ENCODE measurements at places on chromosomes 4 and X. TPM values are rescaled to one million over a fixed set of nuclear protein-coding genes. Genes with fewer than 3 reads are reported as not detected.

- H3K27me3 ChIP-seq = no peaks in the 10 kb centered on the region
- peak; percentile 92 for DNase-seq
- peak overlapping the region; percentile 81 for H3K27ac ChIP-seq
- H3K36me3 ChIP-seq = no peaks in the 10 kb centered on the region
These were observed 208.8 kb downstream of the OR13H1 start for GRCh38 chrX:131752493-131753198.

The TLR8 gene
- total RNA-seq = 2.9 TPM

The BRCC3 gene
- 15.3 TPM for total RNA-seq

The HELQ gene
- total RNA-seq = 21.8 TPM

The FAM241A gene
- 2.8 TPM for total RNA-seq

The F9 gene
- not detected for total RNA-seq

- DNase-seq = no peak
- H3K27me3 ChIP-seq = no peaks in the 10 kb centered on the region
- H3K4me1 ChIP-seq = peaks cover 68% of the 10 kb centered on the region
- H3K36me3 ChIP-seq = peaks cover 15% of the 10 kb centered on the region
- no peak overlapping the region for H3K4me3 ChIP-seq
These were observed 3.9 kb downstream of the CTBP1 start for GRCh38 chr4:1244978-1245471.

GRCh38 chrX:125544031-125544660 lies 224.5 kb downstream of the TEX13C start:
- H3K36me3 ChIP-seq = no peaks in the 10 kb centered on the region
- H3K4me1 ChIP-seq = no peaks in the 10 kb centered on the region
- no peak overlapping the region for H3K4me3 ChIP-seq
- no peak overlapping the region for H3K27ac ChIP-seq

DNA sequence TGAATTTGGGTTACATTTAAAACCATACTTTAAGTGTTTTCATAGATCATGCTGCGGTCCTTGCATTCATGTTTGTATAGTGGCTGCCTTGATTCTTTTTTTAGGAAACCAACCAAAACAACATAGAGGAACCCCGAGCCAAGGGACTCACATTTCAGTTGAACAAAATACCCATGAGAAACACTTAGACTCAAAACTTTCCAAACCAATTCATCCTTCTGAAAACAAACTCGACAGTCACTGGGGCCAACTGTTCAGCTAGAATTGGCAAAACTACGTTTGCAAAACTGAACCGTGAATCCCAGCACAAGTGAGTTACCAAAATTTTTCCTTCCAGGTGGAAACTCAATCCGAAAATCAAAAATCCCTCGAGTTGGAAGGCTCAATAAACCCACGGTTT lies 1.4 kb downstream of the ADGRA3 start:
- H3K36me3 ChIP-seq = no peaks in the 10 kb centered on the region
- peak overlapping the region; percentile 72 for H3K27ac ChIP-seq
- no peaks in the 10 kb centered on the region for H3K27me3 ChIP-seq
- no peak for DNase-seq

- H3K36me3 ChIP-seq = no peaks in the 10 kb centered on the region
- no peaks in the 10 kb centered on the region for H3K27me3 ChIP-seq
- DNase-seq = no peak
- H3K4me3 ChIP-seq = no peak overlapping the region
These were observed 127.2 kb downstream of the FBXW7 start for GRCh38 chr4:152408514-152409327.

DNA sequence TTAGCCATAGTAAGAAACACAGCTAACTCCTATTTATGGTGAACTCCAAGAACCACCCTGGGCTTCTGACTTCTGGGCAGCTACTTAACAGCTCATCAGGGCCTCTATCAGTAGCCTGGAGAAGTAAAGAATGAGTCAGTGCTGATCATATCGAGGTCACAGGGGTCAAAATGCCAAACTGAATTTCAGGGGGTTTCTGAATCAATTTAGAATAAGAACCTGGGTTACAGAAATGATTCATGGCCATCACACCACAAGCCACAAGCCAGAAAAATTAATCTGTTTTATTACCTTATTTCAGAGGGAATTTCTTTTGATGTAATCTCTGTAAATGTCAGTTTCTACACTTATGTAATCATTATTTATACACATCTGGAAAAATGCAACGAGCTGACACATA lies 64.4 kb downstream of the CHST7 start:
- no peak overlapping the region for H3K27ac ChIP-seq
- no peaks in the 10 kb centered on the region for H3K4me1 ChIP-seq
- no peak for DNase-seq

GRCh38 chrX:11528623-11529022 lies 137.1 kb downstream of the ARHGAP6 start:
- no peaks in the 10 kb centered on the region for H3K27me3 ChIP-seq
- H3K27ac ChIP-seq = no peak overlapping the region
- no peaks in the 10 kb centered on the region for H3K36me3 ChIP-seq
- peaks cover 41% of the 10 kb centered on the region for H3K4me1 ChIP-seq

GRCh38 chrX:53089925-53090324 lies 4.0 kb upstream of the KANTR start:
- H3K27ac ChIP-seq = no peak overlapping the region
- no peak overlapping the region for H3K4me3 ChIP-seq
- H3K36me3 ChIP-seq = peaks cover 28% of the 10 kb centered on the region
- no peak for DNase-seq
- no peaks in the 10 kb centered on the region for H3K27me3 ChIP-seq
- H3K4me1 ChIP-seq = peaks cover 33% of the 10 kb centered on the region

GRCh38 chr4:6914448-6914847 lies 4.8 kb downstream of the TBC1D14 start:
- no peak overlapping the region for H3K27ac ChIP-seq
- no peaks in the 10 kb centered on the region for H3K27me3 ChIP-seq
- no peak overlapping the region for H3K4me3 ChIP-seq

DNA sequence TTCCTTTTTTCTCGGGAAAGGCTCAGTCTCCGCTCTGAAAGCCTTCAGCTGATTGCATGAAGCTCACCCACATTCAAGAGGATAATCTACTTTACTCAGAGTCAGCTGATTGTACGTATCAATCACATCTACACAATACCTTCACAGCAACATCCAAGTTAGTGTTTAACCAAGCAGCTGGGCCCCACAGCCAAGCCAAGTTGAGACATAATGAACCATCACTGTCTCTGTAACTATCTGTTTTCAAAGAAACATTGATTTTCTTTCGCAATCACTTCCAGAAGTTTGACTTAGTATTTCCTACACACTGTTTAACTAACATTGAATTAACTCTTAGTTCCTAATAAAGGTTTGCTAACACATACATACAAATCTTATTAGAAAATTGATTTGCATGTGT lies 40.3 kb downstream of the RWDD4 start:
- no peaks in the 10 kb centered on the region for H3K27me3 ChIP-seq
- H3K4me3 ChIP-seq = no peak overlapping the region
- no peak for DNase-seq

GRCh38 chr4:54717694-54718093 lies 59.9 kb downstream of the KIT start:
- H3K4me3 ChIP-seq = no peak overlapping the region
- no peak for DNase-seq
- no peaks in the 10 kb centered on the region for H3K36me3 ChIP-seq
- no peak overlapping the region for H3K27ac ChIP-seq
- H3K27me3 ChIP-seq = no peaks in the 10 kb centered on the region

The GRIA2 gene
- 0.54 TPM for total RNA-seq

The ASB9 gene
- 2.0 TPM for total RNA-seq

GRCh38 chrX:104566681-104567501 lies 892 bp downstream of the IL1RAPL2 start:
- H3K27ac ChIP-seq = no peak overlapping the region
- no peaks in the 10 kb centered on the region for H3K4me1 ChIP-seq
- no peak for DNase-seq
- H3K4me3 ChIP-seq = peak overlapping the region; percentile 16
- H3K36me3 ChIP-seq = no peaks in the 10 kb centered on the region
- no peaks in the 10 kb centered on the region for H3K27me3 ChIP-seq

- no peak for DNase-seq
- no peak overlapping the region for H3K27ac ChIP-seq
- no peaks in the 10 kb centered on the region for H3K36me3 ChIP-seq
- no peaks in the 10 kb centered on the region for H3K27me3 ChIP-seq
These were observed 40.8 kb downstream of the RTL9 start for GRCh38 chrX:110399497-110399896.

GRCh38 chr4:86274642-86275041 lies 85.2 kb downstream of the MAPK10 start:
- no peaks in the 10 kb centered on the region for H3K36me3 ChIP-seq
- H3K27me3 ChIP-seq = no peaks in the 10 kb centered on the region
- H3K4me3 ChIP-seq = no peak overlapping the region
- no peaks in the 10 kb centered on the region for H3K4me1 ChIP-seq

The CD38 gene
- 3.2 TPM for total RNA-seq

- no peaks in the 10 kb centered on the region for H3K27me3 ChIP-seq
- no peaks in the 10 kb centered on the region for H3K36me3 ChIP-seq
These were observed 615 bp downstream of the NEXMIF start for GRCh38 chrX:74924449-74925224.

Data from sigmoid colon (tissue), 7 donors.